ENCODE measurements at places on chromosomes 1 and 21.

GRCh38 chr1:182684116-182684828 is at the start of gene RGS8:
RGS8 (minus strand) TSS chr1:182684587; CDS start chr1:182669649, 14,938 bp downstream.
- no peak for DNase-seq

DNA sequence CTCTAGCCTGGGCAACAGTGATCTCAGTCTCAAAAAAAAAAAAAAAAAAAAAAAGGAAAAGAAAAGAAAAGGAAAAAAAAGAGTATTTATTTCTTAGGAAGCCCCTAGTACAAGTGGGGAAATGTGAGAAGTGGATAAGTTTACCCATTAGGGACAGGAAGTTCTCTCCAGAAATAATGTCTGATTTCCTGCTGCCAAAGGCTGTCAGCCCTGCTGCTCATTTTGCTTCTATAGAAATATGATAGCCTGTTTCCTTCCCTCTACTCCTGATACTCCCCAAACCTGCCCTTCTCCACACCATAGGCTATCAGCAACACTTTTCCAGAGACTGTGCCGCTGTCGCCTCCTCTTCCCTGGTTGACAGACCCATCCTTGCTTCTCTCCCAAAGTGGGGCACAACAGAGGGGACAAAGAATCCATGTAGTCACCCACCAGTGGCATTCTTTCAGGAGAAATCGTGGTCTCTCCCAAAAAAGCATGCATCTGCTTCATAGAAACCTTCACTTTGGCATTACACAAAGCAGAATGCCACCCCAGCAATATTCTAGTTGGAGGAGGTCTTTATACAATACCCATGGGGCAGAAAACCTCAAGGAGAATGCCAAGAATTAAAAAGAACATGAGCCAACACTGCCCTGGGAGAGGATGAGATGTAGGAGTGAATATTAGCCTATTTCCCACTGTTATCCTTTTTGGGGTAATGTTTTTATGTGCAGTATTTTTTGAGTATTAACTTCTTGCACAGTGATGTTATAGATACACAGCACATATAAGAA is 166.3 kb upstream of the NR5A2 start:
- no peak for DNase-seq

- DNase-seq, result no peak
Measured at GRCh38 chr1:226733304-226733703, 5.8 kb downstream of the ITPKB start.

- DNase-seq, result no peak
Measured at GRCh38 chr1:33388805-33389771, 41.8 kb downstream of the PHC2 start.

- DNase-seq, result no peak
Measured at GRCh38 chr1:157734321-157734720, 33.8 kb upstream of the FCRL3 start.

DNA sequence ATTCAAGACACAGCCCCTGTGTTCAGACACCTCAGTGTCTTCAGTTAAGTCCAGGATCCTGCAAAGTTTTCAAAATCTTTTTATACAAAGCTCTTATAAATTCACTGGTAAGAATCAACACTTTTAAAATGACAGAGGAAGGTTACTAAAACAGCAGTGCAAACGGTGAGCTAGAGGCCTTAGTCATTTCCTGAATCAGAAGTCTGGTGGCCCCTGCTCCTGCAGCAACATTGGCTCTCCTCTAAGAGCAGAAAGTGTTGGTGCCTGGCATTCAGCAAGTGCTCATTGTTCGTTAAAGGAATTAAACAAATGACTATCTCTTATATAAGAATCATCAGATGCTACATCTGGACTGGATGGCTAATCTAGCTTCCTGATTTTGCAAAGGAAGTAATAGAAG is 282.9 kb downstream of the PTGER3 start:
- DNase-seq, result no peak

DNA sequence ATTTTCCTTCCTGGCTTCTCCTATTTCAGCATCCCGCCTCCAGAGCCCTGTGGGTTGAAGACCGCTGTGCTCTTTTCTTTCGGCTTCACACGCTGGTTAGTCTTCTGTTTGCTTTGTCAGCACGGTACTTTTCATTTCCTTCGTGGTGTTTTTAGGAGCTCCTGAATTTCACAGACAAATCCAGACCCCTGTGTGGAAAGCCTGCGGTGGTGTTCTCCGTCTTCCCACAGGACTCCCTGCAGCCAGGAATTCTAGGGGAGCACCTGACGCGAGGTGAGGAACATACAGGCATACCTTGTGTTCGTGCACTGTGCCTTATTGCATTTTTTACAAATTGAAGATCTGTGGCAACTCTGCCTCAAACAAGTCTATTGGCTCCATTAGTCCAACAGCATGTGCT is 210.2 kb upstream of the MAP1LC3C start:
- no peak for DNase-seq

DNA sequence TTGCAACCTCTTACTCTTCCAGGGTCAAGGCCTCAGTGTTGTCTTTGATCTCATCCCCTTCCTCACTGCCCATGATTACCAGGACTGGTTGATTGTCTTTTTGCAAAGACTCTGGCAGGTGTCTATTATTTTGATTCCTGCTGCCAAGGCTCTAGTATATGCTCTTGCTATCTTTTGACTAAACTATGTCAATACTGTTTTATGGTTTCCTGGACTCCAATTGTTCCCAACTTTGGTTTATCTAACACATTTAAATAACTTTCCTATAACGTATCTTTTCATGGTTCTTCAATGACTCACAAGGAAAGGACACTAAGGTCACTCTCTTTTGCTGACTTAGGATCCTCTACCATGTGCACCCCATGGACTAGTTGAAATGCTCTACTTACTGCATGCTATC is 141.5 kb downstream of the PTPRC start:
- no peak for DNase-seq

DNA sequence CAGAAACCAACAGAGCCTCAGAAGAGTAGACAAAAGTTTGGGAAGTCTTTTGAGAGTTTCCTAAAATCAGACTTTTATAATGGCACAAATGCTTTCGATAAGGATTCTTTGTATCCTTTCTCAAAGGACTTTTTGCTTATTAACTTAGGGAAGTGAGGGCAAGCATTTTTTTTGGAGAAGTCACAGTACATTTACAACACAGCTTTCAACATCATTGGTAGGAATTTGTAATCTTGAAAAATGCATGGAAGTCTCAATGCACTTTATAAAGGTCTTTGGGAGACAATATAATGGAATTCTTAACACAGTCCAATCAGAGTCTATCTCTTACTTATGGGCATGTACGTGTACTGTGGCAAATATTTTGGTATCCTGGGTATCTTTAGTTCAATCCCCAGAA is 325.8 kb upstream of the NR5A2 start:
- no peak for DNase-seq

- no peak for DNase-seq
Measured at GRCh38 chr21:25329227-25329825, 278.0 kb downstream of the MRPL39 start.

DNA sequence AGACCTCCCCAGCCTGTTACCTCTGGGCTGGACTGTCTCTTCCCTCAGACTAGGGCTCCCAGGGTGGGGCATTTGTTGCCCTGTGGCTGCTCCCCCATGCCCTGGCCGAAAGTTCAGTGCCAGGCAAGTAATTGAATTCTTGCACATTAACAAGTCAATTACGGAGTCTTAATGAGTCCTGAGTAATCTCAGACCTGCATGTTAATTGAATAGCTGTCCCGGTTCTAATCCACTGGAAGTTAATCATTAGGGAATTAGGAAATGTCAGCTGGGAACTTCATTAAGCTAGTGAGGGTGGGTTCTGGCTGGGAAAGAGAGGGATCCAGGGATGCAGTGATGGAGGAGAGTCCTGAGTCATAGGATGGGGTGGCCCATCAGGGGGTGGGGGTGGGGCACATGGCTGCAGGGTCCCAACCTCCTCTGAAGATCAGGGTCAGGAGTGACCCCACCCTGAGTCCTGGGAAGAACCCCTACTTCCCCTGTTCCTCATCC is 47.1 kb upstream of the CSF3R start:
- no peak for DNase-seq

DNA sequence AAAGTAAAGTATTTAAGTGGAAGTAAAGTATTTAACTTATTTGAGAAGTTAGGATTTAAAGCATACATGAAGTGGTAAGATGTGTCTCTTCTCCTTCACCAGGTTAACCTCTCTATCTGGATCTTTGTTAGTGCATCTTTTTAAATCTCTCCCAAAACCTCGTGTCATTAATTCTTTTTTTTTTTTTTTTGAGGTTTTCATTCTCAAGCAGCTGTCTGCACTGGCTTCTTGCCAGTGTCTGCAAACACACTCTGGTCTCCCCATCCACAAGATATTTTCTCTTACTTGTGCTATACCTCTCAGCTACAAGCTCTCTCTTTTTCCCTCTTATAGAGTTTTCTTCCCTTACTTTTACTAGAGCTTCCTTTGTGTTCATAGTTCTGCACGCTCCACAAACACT is 49.0 kb downstream of the CLDN17 start:
- no peak for DNase-seq

DNA sequence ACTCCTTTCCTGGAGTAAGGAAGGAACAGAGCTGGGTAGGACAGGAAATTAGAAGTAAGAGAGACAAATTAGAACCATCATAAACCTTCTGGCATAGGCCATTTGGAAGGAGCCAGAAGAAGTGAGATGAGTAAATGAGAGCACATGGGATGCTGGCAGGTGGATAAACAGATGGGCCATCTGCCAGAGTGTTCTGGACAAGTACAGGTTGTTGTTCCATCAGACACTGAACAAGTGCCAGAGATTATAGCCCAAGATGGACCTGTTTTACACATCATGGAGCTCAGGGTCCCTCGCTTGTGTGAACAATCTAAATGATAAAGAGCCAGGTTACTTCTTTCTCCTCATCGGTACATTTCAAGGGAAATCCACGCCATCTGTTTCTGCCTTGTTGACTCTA is 200.3 kb downstream of the HHIPL2 start:
- no peak for DNase-seq

- no peak for DNase-seq
Measured at GRCh38 chr21:36749935-36750575, 51.1 kb downstream of the SIM2 start.

- no peak for DNase-seq
Measured at GRCh38 chr21:42056996-42057689, 14.0 kb upstream of the UMODL1 start.

DNA sequence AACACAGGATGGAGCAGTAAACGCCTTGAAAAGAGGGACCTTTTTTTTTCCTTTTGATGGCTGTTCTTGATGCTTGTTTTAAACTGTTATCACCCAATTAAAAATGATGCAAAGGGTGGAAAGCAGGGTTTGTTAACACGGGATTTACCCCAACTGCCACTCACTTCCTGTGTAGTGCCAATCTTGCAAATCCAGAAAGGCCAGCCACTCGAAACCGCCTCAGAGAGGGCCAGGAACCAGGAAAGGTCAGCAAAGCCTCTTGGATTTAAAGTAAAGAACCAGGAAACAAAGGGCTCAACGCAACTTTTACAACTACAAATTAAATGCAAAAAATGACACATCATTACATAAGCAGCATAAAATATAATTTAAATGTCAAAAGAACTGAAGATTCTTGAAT is 347.4 kb downstream of the PDE4B start:
- DNase-seq, result no peak

DNA sequence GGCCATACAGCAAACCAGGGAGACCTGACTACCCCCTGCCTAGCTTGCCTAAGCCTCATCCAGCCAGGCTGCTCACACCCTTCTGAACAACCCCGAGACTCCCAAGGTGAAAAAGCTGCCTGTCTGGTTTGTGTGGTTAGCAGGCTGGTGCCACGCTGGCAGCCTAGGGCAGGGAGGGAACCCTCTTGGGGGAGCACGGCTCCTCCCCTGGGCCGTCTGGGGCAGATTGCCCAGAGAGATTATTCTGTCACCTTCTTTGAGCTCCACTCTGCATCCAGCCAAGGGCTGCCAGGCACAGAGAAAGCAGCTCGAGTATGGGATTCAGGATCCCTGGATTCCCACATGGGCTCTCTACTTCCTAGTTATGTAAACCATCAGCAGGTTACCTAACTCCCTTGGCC is 27.5 kb upstream of the TCEA3 start:
- DNase-seq, result peak; percentile 1

GRCh38 chr1:201450721-201451291 is 18.2 kb downstream of the PHLDA3 start:
- no peak for DNase-seq

DNA sequence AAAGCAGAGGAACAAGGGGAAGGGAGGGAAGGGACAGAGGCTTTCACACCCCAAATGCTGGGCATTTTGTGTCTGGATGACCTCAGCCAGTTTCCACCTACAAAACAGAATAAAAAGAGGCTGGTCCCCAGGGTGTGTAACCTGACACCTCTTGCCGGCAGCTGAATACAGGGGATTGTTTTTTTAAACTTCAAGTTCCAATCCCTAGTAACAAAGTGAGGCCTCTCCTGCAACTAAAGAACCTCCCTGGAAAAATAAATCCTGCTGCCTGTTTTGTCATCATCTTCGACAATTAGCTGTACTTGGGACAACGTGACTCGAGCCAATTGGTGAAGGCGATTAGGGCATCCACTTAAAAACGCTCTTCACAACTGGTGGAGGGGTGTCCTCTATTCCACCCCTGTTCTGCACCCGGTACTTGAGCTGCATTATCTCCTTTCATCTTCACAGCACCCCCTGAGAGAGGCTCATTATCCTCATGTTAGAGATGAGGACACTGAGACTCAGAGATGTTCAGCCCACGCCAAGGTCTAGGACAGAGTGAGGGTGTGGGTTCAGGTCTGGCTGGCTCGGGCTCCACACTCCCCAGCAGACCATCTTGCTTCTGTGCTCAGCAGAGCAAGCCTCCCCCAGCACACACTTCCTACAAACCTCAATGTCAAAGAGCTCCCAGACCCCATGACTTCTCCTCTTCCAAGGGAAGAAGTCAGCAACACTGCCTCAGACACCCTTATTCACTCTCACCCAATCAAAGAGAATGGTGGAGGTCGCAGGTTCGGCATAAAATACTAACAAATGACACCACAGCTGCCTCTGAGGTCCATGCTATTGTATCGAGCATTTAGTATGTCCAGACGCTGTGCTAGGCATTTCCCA is 15.2 kb downstream of the ITPKB start:
- no peak for DNase-seq

DNA sequence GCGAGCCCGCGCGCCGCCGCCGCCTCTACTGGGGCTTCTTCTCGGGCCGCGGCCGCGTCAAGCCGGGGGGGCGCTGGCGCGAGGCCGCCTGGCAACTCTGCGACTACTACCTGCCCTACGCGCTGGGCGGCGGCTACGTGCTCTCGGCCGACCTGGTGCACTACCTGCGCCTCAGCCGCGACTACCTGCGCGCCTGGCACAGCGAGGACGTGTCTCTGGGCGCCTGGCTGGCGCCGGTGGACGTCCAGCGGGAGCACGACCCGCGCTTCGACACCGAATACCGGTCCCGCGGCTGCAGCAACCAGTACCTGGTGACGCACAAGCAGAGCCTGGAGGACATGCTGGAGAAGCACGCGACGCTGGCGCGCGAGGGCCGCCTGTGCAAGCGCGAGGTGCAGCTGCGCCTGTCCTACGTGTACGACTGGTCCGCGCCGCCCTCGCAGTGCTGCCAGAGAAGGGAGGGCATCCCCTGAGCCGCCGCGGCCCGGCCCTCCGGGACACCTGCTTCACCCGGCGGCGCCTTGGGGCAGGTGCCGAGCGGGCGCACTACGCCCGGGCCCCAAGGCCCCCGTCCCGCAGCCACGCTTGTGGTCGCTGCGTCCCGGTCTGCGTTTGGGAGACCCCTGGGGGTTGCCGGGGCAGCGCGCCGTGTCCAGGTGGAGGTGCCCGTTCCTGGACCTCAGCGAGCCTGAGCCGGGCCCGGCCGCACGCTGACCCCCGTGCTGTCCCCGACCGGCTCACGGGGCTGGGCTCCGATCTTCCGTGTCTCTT is 944 bp downstream of the B3GALT6 start:
- no peak for DNase-seq
